ENCODE measurements at places on chromosomes 13 and 19. TPM values are rescaled to one million over a fixed set of nuclear protein-coding genes. Genes with fewer than 3 reads are reported as not detected.

The AKAP11 gene
- 36.1 TPM for total RNA-seq

DNA sequence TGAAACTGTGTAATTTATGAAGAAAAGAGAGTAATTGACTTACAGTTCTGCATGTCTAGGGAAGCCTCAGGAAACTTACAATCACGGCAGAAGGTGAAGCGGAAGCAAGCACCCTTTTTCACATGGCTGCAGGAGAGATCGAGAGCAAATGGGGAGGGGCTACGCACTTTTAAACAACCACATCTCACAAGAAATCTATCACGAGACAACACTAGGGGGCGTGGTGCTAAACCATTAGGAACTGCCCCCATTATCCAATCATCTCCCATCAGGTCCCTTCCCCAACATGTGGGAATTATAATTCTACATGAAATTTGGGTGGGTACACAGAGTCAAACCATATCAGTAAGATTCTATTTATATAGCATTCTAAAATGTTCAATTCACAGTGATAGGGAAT, 114.8 kb upstream of the TRPC4 start:
- no peak for DNase-seq

GRCh38 chr13:86377451-86377850, 578.2 kb upstream of the SLITRK6 start:
- no peak for DNase-seq

The NEK5 gene
- 0.26 TPM for total RNA-seq

The LIN7B gene
- 16.9 TPM for total RNA-seq

The GRIK5 gene
- total RNA-seq, result 27.6 TPM

DNA sequence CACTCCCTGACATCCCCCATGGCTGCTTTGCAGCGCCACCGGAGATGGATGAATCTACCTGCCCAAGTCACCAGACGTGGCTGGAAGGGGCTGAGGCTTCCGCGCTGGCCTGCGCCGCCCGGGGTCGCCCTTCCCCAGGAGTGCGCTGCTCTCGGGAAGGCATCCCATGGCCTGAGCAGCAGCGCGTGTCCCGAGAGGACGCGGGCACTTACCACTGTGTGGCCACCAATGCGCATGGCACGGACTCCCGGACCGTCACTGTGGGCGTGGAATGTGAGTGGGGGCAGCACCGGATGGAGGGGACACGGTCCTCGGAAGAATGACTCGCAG, 4.6 kb downstream of the ICAM5 start:
- DNase-seq, result no peak

DNA sequence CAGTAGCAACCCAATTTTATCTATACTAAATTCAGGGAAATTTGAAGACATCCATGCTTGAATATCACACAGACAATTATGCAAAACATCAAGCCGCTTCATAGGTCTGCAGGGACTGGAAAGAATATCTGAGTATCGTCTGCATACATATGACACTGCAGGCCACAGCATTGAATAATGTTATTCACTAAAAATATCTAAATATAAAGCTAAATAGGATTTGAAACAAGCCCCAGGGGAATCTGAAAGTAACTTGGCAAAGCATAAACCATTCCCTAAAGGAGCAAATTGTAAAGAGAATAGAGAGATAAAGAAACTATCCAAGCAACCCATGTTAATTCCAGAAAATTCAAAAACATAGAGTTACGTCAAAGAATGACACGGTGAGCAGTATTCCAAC, 1251.0 kb downstream of the PCDH17 start:
- DNase-seq, result no peak

DNA sequence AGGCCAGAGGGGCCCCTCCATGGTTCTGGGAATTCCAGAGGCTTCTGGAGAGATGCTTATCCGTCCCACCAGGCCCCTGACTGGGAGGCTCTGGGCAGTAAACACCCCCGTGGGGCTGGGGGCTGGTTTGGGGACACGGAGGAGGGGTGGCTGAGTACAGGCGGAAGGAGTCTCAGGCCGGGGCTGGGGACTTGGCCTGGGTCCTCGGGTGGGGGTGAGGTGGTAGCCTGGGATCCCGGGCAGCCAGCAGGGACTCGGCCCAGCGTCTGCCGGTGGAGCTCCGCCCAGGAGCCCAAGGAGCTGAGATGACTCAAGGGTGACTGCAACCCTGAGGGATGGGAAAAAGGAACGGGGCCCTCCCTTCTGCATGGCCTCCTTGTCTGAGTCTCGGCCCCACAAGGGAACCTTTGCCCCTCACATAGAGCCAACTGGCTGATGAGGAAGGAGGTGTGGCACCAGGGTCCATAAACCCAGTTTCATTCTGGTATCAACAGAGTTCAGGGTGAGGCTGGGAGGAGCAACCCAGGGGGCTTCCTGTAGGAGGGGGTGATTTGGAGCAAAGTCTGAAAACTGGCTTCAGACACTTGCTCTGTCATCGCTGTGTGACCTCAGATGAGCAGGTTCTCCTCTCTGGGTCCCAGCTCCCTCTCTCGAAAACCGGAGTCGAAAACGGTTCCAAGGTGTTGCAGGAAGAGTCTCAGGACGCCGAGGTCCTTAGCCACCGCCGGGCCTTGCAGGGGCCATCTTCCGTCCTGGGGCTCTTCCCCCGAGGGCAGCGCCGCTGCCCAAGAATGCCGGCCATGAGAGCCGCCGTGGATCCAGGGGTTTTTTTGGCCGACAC, 809 bp downstream of the MISP start:
- no peak for DNase-seq

DNA sequence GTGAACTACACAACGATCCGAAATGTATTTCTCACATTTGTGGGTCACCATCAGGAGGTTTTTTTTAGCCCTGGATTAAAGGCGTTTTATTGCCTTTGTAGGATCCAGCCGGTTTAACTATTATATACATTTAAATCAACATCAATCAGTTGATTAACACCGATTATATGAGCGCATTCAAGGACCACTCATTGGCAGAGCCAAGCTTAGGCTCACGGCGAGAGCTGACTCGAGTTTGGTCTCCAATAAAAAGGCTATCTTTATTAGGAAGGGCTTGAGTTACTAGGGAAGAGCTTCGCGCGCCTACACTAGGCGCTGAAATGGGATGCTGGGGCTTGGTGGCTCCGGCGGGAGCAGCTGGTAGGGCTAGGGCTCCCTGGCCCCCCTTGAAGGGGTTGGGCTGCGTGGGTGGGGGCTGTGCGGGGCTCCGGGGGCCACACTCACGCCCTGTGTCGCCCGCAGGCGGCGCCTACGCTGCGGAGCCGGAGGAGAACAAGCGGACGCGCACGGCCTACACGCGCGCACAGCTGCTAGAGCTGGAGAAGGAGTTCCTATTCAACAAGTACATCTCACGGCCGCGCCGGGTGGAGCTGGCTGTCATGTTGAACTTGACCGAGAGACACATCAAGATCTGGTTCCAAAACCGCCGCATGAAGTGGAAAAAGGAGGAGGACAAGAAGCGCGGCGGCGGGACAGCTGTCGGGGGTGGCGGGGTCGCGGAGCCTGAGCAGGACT, 4.2 kb downstream of the PDX1 start:
- DNase-seq, result no peak

The KEAP1 gene
- 90.9 TPM for total RNA-seq

The PABPC3 gene
- not detected for total RNA-seq

DNA sequence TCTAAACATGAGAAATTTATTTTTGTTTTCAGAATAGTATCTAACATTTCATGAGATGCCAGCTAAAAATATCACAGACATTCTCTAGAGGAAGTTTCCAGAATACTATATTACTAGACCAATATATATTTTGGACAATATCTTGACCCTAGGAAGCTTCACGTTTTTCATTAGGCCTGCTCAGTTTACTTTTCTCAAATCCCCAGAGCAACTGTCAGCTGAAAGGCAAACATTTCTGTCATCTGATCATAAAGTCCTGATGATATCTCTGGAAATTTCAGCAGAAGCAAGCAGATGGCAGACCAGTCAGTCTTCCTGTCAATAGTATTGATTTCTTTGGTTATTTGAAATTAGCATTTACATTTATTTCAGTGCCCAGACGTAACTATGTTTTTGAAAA, 4.0 kb downstream of the POSTN start:
- no peak for DNase-seq
